ENCODE measurements at places on chromosomes 16 and 17. TPM values are rescaled to one million over a fixed set of nuclear protein-coding genes. Genes with fewer than 3 reads are reported as not detected.

DNA sequence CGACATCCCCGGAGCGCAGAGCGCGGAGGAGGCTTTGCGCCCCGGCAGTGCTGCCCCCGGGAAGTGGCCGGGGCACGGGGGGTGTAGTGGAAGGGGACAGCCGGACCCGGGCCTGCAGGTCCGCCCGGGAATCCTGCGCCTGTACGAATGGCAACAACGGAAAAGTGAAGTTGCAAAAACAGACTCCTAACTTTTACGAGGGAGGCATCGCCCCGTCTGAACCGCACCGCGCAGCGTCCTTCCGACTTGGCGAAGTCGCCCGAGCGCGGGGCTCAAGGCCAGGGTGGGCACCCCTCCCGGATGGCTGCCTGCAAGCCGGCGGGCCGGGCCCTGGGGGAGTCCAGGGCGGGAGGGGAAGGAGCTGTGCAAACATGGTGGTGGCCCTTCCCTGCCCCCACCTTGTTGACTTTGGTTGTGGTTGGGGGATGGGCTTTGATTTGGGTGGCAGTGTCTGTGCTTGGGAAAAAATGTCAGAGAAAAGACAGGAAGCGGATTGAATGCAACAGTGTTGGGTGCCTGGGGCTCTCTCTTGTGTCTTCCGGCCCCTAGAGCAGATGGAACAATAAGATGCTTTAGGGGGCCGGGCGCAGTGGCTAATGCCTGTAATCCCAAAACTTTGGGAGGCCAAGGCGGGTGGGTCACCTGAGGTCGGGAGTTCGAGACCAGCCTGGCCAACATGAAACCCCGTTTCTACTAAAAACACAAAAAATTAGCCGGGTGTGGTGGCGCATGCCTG lies 675 bp downstream of the RNF213 start:
- H3K36me3 ChIP-seq, result peaks cover 4% of the 10 kb centered on the region
- peak; percentile 75 for DNase-seq
- H3K4me1 ChIP-seq, result peaks cover 73% of the 10 kb centered on the region
- peak overlapping the region; percentile 89 for H3K4me3 ChIP-seq
- H3K27ac ChIP-seq, result peak overlapping the region; percentile 76
- no peaks in the 10 kb centered on the region for H3K27me3 ChIP-seq

Gene SLC16A13
- 2.4 TPM for total RNA-seq

DNA sequence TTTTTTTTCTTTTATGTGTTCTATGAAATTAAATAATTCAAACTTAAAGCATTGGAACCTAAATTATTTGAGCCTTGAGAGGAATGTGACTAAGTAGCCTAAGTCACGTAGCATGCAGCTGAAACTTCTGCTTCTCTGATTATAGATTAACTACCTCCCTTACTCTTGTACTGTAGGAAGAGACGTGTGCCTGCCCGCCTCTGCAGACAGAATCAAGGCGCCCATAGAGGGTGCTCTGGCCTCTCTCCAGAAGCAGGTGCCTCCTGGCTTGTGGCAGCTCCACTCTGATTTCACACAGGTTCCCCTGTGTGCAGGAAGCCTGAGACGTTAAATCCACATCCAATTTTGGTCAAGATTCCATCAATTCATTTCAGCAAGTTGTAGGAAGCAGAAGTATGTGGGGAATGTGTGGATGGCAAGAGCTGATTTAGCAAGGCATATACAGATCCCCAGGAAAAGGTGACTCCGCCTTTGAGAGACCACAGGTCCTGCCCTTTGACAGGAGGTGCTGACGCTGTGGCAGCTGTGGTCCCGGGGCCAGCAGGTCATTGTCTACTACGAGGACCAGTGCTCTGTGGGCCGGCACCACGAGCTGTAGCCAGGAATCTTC lies 1418.8 kb downstream of the CDH11 start:
- no peak for DNase-seq
- no peak overlapping the region for H3K4me3 ChIP-seq

GRCh38 chr17:83002118-83002805 lies 77.1 kb upstream of the METRNL start:
- no peak overlapping the region for H3K27ac ChIP-seq
- DNase-seq, result no peak
- H3K27me3 ChIP-seq, result no peaks in the 10 kb centered on the region
- H3K4me3 ChIP-seq, result no peak overlapping the region
- peaks cover 6% of the 10 kb centered on the region for H3K36me3 ChIP-seq

Gene CHST4
- total RNA-seq, result not detected

DNA sequence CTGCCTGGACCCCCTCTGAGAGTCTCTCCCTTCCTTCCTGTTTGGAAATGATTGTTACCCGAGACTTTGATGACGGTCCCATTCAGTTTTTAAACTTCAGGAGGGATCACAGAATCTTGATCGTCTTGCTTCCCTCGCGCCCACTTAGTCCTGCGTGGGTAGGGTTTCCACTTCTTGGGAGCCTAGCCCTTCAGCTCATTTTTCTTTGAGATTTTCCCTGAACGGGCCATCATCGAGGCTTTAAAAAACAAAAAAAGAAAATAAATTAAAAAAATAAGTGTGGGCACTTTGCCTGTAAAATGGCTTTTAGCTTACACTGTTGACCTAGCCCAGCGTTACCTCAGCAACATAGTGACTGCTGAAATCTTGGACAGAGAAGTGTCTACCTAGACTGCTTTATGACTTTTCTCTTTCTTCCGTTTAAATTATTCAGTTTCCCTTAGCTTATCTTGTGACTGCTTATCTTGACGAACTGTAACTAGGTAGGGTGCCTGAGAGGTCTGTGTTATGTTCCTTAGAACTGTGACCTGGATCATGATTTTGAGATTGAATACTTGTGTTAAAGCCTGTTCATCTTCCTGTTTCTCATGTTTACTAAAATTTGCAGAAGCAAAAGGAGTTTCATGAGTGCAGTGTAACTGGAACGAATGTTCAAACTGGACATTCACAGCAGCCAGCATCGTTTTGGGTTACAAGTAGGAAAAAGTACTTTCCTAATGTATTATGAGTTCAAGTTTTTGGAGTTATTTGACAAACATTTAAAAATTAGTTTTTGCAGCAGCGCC lies 874 bp downstream of the WWP2 start:
- H3K4me1 ChIP-seq, result peaks cover 20% of the 10 kb centered on the region
- no peaks in the 10 kb centered on the region for H3K36me3 ChIP-seq
- H3K4me3 ChIP-seq, result peak overlapping the region; percentile 98
- peak overlapping the region; percentile 86 for H3K27ac ChIP-seq

GRCh38 chr16:89686520-89687091 lies at the start of gene CDK10:
Gene CDK10, plus strand, starts transcription at chr16:89686689. Its CDS starts 22 bp downstream, at chr16:89686711.
- peaks cover 20% of the 10 kb centered on the region for H3K4me1 ChIP-seq
- peak within 1 kb of the TSS; percentile 79 for H3K27ac ChIP-seq
- peak; percentile 81 for DNase-seq
- H3K4me3 ChIP-seq, result peak within 1 kb of the TSS; percentile 87

DNA sequence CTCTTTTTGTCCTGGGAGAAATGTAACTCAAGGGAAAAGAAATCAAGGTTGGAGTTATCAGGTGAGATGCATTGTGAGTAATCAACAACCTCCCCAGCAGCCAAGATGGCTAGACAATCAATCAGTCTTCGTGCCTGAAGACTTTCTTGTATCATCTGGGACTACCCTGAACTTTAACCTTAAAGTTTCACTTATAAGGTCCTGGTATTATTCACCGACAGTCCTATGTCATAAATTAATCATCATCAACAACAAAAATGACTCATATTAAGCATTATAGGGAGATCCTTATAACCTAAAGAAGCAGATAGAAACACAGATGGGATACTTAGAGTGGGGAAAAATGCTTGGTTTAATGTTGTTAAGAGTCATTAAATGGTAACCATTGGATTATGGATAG lies 7.7 kb upstream of the TEKT3 start:
- H3K27me3 ChIP-seq, result peaks cover 31% of the 10 kb centered on the region
- no peaks in the 10 kb centered on the region for H3K36me3 ChIP-seq
- H3K4me3 ChIP-seq, result no peak overlapping the region
- no peaks in the 10 kb centered on the region for H3K4me1 ChIP-seq

Gene NPW
- total RNA-seq, result not detected

Gene CDH8
- total RNA-seq, result not detected

DNA sequence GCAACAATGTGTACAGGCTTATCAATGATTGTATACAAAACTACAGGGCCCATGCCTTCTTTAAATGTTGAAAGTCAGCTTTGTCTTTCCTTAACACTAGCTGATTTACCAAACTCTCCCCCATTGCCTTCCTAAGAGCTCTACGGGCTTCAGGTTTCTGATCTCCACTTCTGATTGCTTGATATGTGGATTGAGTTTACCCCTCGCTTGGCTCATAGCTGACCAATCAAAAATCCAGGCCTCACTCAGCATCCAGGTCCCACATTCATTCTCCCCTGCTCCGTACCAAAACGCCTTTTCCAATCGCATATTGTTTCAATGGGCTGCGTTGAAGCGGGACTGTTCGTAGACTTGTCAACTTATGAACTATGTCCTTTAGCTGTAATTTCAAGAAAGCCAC lies 195.1 kb upstream of the TOX3 start:
- no peak overlapping the region for H3K27ac ChIP-seq
- DNase-seq, result no peak
- H3K36me3 ChIP-seq, result no peaks in the 10 kb centered on the region
- H3K27me3 ChIP-seq, result no peaks in the 10 kb centered on the region
- no peaks in the 10 kb centered on the region for H3K4me1 ChIP-seq

DNA sequence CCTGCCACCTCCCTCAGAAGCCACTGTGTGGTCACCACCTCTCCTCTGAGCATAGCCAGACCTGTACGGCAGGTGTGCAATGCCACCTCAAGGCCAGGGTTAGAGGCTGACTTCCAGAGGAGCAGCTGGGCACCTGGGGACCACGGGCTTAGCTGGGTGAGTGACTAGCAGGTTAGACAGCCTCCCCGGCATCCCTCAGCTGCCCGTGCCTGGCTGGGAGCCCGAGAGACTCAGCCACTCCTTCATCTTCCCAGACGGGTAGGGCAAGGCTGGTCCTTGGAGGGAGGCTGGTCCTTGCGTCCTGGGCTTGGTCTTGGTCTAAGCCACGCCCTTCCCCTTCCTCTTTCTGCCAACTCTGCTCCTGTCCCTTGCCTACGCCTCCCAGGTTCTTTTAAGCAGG lies 7.8 kb downstream of the CRHR1 start:
- no peak overlapping the region for H3K4me3 ChIP-seq
- H3K4me1 ChIP-seq, result no peaks in the 10 kb centered on the region
- H3K36me3 ChIP-seq, result no peaks in the 10 kb centered on the region
- peaks cover 25% of the 10 kb centered on the region for H3K27me3 ChIP-seq

Gene SCO1
- 18.2 TPM for total RNA-seq

- H3K4me1 ChIP-seq, result peaks cover 6% of the 10 kb centered on the region
- no peaks in the 10 kb centered on the region for H3K36me3 ChIP-seq
- H3K27me3 ChIP-seq, result no peaks in the 10 kb centered on the region
- H3K4me3 ChIP-seq, result no peak overlapping the region
Observed at GRCh38 chr16:57316390-57317017, 32.0 kb upstream of the PLLP start.

GRCh38 chr17:4165301-4166010 lies 22.5 kb downstream of the CYB5D2 start:
- no peak overlapping the region for H3K27ac ChIP-seq
- DNase-seq, result no peak
- H3K27me3 ChIP-seq, result no peaks in the 10 kb centered on the region
- H3K36me3 ChIP-seq, result peaks cover 66% of the 10 kb centered on the region

Gene AANAT
- not detected for total RNA-seq

- no peak for DNase-seq
- no peak overlapping the region for H3K27ac ChIP-seq
- H3K36me3 ChIP-seq, result no peaks in the 10 kb centered on the region
Observed at GRCh38 chr17:57589151-57590034, 155.7 kb downstream of the CCDC182 start.

DNA sequence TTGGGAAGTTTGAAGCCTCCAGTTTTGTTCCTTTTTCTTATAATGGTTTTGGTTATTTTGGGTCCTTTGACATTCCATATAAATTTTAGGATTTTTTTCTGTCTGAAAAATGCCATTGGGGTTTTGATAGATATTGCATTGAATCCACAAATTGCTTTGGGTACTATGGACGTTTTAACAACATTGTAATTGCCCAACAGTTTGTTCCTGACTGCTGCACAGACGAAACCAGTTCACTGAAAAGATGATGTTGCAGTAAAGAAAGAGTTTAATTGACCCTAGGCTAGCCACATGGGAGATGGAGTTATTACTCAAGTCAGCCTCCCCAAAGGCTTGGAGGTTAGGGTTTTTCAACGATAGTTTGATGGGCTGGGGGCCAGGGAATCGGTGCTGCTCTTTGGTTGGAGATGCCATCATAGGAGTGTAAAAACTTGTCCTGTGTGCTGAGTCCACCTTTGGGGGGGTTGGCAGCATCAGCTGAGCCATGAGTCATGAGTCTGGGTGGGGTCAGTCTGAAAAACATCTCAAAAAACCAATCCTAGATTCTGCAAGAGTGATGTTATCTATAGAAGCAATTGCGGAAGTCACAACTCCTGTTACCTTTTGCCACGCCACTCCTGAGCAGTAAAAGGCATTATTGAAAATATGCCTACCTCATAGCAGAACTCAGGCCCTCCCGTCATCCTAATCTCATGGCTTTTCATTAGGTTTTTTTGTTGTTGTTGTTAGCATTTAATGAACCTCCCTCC lies 2.7 kb upstream of the PRSS41 start:
- H3K27ac ChIP-seq, result no peak overlapping the region
- no peaks in the 10 kb centered on the region for H3K36me3 ChIP-seq
- H3K4me1 ChIP-seq, result no peaks in the 10 kb centered on the region
- H3K4me3 ChIP-seq, result no peak overlapping the region

DNA sequence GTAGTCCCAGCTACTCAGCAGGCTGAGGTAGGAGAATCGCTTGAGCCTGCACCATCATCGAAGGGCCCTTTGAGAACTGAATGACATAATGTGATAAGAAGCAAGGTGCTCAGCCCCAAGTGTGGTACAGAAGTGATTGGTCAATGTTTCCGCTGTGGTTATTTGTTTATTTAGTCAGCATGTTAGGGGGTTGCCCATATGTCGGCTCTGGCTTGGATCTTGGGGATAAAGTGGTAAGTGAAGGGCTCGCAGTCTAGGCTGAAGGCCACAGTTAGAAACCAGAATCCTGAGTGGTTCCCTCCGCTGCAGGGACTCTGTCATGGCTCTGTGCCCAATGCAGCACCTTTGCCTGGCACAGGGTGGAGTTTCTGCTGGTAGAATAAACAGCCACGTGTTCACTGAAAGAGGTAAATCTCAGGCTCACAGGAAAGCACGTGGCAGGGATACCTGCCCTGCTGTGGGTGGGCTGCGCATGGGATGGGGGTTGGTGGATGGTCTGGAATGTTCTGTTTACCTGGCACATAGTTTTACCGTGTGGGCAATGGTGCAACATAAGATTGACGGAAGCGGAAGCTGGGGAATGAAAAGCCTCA lies 35.4 kb downstream of the SYT17 start:
- no peak overlapping the region for H3K27ac ChIP-seq
- DNase-seq, result no peak
- no peaks in the 10 kb centered on the region for H3K36me3 ChIP-seq
- peaks cover 5% of the 10 kb centered on the region for H3K27me3 ChIP-seq
- H3K4me1 ChIP-seq, result no peaks in the 10 kb centered on the region
